ENCODE measurements at places on chromosomes 6 and 20. TPM values are rescaled to one million over a fixed set of nuclear protein-coding genes. Genes with fewer than 3 reads are reported as not detected.

Gene MAS1
- total RNA-seq: not detected

Gene HMGCLL1
- not detected for total RNA-seq

Gene NRSN1
- total RNA-seq: not detected

Gene TMEM181
- total RNA-seq: 15.8 TPM

Gene COX4I2
- not detected for total RNA-seq

Gene PRSS16
- total RNA-seq: 6.0 TPM

Gene HLA-DOA
- total RNA-seq: 0.03 TPM

Gene ELOVL2
- total RNA-seq: not detected

Gene MOG
- not detected for total RNA-seq

Gene PRPH2
- not detected for total RNA-seq

Gene SGK2
- 68.2 TPM for total RNA-seq
